ENCODE measurements at places on chromosomes 1 and 21.

DNA sequence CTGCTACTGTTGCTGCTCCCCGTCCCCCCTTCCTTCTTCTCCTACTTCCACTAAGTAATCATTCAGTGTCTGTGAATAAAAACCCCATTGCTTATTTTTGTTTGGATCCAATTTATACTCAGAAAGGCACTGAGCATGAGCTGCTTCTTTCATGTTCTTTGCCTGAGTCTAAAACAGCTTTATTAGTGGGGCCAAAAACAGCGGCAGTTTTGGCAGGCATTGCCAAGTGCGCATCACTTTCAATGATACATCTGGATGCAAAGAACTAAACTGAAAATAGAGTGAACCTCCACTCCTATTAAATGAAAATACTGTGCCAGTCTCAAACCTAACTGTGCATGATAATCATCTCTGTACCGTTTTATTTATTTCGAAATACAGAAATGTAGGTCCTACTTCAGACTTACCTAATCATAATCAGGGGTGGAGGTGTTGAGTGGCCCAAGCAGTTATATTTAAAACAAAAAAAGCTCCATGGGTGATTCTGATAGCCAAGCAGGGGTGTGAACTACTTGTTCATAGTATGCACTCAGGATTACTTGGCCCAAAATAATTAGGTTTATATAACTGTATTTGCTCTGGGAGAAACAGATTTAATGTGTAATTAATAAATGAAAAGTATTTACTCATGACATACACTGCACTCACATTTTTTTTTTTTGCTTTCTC is 48.4 kb downstream of the NEK7 start:
- no peak for DNase-seq

DNA sequence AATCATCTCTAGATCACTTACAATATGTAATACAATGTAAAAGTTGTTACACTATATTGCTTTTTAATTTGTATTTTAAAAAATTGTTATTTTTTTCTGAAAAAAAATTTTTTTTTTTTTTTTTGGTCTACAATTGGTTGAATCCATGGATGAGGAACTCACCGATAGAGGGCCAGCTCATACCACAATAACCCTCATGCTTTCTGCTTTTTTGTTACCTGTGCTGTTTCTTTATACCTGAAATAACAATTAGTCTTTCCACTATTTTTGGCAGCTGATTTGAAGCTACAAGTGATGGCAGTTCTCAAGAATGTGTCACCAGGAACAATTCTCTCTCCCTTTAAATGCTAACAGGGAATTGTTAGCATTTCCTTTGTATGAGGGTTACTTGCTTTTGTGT is 12.0 kb downstream of the SMG7 start:
- DNase-seq, result no peak

DNA sequence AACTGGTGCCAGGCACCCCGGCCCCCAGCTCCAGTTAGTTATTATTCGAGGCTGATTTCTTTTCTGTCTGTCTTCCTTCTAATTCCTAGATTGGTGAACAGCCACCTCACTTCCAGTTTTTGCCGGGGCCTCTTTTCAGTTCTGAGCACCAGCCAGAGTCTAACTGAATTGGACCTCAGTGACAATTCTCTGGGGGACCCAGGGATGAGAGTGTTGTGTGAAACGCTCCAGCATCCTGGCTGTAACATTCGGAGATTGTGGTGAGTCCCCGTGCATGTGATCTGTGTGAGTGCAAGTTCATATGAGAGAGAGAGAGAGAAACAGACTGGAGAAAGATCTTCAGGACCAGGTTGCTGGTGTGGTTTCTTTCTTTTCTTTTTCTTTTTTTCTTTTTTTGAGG is 13.5 kb downstream of the NLRP3 start:
- DNase-seq, result no peak

GRCh38 chr1:66436378-66437135 is 97.4 kb upstream of the SGIP1 start:
- DNase-seq, result no peak

- DNase-seq, result no peak
These were observed 42.1 kb upstream of the SAMD13 start for GRCh38 chr1:84259376-84259775.

- DNase-seq, result no peak
These were observed 9.2 kb downstream of the DDI2 start for GRCh38 chr1:15626269-15626950.

DNA sequence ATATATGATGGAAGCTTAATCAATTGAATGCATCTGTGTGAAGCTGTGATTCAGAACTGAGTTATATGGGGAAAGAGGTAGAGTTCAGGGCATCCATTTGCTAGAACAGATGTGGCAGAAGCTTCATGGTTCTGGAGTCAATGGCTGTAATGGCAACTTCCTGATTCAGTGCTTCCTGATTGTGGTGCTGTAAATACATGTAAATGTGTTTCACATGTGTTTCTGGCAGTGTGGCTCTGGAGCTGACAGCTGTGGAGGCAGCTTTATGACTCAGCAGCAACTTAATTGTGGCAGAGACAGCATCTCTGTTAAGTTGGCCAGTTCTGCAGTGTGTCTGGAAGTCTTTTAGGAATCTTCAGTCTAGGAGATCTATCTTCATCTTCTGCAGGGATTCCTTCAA is 226.6 kb upstream of the ZRANB2 start:
- DNase-seq, result no peak

DNA sequence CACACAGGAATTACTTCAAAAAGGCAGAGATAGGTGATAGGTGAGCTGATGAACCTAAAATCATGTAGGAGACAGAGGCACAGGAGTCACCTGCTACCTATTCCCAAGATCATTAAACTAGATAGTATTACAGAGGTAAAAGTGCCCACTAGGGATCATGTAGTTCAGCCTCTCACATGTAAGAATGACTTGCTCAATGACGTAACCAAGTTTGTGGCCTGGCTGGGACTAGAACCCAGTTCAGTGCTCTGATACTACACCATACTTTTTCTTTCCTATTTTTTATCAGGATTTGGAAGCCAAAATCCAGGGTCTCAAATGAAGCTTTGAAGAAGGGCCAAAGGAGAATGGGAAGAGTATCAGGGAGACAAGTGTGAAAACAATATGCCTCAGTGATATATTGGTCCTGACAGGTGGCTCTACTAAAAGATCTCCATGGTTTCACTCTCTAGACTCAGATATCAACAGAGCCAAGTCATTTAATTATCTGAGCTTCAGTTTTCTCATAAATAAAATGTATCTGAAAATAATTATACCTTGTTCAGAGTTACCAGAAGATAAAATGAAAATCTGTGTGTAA is 87.3 kb upstream of the SLFNL1 start:
- no peak for DNase-seq

DNA sequence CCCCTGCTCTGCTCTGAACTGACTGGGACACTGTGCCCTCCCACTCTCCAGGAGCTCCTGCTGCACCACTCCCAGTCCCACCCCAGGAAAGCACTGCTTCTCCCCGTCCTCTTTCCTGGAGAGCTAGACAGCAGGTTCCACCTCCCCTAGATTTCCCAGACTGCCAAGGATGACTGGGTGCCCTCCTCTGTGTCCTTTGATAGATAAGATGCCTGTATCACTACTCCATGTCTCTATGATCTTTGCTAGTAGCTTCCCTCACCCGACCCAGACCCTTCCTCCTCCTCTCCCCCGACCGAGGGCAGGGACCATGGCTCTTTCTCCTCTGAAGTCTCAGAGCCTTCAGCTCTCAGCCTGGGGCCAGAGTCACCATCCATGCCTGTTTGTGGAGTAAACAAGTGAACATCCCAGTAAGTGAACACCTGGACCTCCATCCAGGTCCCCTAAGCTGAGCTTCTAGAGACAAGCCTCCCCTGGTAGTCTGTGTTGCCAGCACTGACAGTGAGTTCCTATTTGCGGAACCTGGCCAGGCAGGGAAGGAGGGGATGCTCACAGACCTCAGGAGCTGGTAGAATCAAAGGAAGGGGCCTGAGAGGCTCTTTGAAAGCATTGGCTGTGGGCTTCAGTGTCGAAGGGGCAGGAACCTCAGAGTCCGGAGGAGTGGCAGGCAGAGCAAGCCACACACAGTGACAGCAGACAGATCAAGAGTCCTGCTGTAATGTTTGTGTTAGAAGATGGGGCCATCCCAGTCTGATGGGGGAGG is 104.0 kb downstream of the PAX7 start:
- DNase-seq, result no peak

DNA sequence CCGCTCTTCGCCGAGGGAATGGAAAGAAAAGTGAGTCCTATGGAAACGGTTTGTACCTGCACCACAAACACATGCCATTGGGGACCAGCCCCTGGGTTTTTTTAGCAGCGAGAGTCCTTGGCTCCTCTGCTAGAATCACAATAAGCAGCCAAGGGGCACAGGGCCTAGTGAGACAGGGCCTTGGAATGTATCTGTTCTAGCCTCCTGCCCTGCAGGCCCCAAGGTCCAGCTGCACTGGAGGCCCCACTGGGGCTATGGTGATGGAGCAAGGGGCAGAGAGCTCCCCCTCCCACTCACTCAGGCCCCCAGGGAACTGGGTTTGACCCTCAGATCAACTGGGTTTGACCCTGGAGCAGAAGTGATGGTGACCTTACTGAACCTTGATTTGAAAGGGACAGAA is 14.4 kb downstream of the SHISA4 start:
- DNase-seq, result no peak

DNA sequence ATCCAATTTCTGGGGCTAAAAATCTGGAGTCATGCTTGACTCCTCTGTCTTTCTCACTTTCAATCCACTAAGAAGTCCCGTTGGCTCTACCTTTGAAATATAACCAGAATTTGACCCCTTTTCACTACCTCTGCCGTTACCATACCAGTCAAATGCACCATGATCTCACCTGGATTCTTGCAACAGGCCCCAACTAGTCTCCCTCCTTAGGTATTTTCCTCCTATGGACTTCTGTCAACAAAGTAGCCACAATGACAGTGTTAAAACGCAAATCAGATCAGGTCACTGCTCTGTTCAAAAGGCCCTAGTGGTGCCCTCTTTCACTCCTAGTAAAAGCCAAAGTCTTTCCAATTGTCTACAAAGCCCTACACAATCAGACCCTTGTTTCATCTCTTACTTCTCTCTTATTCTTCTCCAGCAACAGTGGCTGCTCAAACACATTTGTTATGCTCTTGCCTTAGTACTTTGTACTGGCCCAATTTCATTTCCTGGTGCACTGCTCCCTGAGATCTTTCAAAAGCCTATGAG is 35.7 kb upstream of the AGL start:
- no peak for DNase-seq

GRCh38 chr1:244042293-244042692 is 8.8 kb upstream of the ZBTB18 start:
- DNase-seq, result no peak

- DNase-seq, result no peak
These were observed 27.4 kb downstream of the LAMB3 start for GRCh38 chr1:209624558-209625549.

GRCh38 chr1:212455803-212456528 is 23.2 kb downstream of the NENF start:
- DNase-seq, result peak; percentile 93

DNA sequence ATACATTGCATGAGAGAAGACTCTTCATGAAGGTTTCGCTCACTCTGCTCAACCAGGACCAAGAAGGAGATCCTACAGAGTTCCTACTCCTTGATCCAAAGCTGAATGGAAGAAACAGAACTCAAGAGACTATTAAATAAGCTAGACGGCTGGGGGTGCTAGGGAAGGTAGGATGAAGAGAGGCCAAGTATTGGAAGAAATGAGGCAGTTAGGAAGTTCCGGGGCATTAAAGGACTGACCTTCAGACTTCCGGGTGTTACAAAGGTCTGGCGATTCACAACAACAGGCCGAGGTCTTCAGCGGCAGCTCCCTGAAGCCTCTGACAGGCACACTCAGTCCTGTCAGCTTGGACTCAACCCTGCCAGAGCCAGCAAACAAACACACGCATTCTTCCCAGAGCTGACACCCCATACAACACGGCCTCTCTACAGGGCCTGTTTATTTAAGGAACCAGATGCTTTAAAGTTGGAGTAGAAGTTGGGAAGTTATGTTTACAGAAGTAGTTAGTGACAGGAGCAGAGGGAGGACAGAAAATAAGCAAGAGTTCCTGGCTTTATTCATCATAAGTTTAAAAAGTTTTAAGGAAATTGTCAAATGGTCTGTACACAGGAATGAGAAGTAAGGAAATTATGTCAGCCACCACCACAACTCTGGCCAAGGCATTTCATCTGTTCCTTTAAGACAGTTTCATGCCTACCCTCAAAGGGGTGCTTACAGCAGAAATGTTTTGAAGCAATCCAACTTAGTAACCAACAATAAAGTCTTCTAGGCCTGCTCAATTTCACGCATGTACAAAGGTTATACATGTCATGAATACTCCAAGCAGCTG is 4.7 kb downstream of the SORT1 start:
- peak; percentile 62 for DNase-seq

DNA sequence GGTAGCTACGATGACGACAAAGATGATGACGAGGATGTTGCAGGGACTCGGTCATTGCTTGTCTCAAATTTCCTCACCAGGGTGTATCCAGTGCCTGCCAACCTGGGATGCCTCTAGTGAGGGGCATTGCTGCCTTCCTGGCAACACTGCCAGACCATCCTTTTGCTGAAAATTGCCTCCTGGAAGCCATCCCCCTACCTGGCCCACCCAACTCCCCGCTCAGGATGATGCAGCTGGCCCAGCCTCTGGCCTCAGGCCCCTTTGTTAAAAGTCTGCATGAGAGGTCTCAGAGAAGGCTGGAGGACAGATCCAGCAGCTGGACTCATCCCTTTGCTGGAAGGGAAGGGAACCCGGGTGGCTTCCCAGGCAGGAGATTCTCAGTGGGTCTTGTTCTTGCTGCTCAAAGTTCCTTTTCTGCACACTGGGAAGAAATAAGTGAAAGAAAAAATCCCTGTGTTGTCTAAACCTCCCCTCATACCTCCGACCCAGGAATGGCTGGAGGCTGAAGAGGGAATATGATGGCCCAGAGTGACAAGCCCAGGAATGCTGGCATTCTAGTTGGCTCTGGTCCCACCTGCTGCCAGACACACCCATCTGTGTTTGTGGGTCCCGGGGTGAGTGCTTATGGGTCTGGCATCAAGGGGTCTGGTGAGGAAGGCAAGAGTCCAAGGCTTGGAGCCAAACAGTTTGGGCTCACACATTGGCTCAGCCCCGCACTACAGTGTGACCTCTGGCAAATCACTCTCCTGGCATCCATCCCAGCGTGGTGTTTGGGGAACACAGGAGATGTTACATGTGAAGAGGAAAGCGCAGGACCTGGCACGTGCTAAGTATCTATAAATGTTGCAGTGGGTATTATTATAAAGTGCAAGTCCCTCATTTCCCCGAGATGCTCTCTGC is 6.7 kb upstream of the FNDC5 start:
- DNase-seq, result no peak

- no peak for DNase-seq
These were observed 742 bp downstream of the TMEM222 start for GRCh38 chr1:27322569-27323240.

DNA sequence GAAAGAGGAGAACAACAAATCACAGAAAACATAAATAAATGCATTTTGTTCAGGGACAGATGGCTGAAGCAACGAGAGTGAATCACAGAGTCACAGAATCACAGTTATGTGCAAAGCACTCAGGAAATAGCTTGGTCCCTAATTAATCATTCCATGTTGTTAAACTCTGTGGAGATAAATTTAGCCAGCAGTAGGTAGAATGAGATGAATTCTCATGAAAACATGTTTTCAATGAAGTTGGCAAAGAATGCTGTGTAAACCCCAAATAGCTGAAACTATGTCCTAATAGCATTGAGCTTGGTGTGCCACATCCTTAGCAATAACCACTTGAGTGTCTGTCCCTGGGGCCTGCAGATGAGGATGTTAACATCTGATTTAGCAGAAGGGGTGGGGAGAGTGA is 20.4 kb downstream of the LEPR start:
- DNase-seq, result no peak

All from head of caudate nucleus (tissue), 42 donors.